Vagina (tissue), 2 donors: ENCODE measurements at places on chromosomes 4 and X.

DNA sequence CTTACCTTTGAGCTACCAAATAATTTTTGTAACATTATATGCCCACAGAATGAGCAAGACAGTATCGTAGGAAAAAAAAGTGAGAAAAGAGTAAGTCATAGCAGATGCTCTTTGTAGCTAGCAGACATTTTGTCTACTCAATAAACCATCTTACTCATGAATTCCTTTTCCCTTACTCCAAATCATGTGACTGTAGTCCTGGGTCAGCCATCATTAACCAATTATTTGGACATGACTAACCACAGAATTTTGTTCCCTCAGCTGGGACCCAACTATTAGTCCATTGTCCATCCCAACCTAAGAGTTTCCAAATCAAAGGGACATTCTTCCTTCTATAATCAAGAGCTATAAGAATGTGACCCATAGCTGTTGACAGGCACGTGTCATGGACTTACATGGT lies 11.4 kb downstream of the UBE2D3 start:
- no peak for DNase-seq

DNA sequence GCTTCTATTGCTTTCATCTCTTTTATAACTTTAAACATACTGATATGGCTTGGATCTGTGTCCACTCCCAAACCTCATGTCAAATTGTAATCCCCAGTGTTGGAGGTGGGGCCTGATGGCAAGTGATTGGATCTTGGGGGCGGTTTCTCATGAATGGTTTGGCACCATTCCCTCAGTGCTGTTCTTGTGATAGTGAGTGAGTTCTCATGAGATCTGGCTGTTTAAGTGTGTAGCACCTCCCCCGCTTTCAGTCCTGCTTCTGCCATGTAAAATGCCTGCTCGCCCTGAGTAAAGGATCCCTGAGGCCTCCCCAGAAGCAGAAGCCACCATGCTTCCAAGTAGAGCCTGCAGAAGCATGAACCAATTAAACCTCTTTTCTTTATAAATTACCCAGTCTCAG lies 17.7 kb downstream of the MND1 start:
- DNase-seq, result no peak

- no peak for DNase-seq
Measured at GRCh38 chrX:31293409-31293808, 221.6 kb upstream of the FTHL17 start.

DNA sequence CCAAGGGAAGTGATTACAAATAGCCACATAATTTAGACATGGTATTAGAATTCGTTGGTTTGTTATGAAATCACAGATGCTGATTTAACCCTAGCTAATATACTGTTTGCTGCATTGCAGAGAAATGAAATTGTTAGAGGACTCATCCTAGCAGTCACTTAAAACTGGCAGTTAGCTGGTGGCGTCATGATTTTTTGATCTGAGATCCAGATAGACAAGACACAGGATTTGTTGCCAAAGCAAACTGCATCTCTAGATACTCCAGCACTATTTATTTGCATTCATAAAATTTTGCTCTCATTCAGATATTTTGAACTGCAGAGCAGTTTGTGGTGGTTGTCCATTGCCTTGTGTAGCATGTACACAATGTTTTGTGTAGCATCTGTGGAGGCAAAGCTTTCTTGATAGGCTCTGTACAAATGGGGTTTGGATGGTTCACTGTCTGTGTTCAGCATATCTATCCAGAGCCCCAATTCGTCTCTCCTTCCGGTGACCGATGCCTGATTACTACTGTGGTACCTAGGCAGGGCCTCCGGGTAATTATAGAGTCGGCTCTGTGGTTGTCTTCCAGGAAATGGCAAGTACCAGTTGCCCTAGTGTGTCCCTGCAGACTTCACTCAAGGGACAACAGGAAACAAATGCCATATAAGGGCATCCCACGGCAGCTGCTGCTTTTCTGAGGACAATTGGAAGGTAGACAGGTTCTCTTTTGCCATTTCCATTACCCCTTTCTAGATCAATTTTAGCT lies 30.1 kb upstream of the SPARCL1 start:
- no peak for DNase-seq

DNA sequence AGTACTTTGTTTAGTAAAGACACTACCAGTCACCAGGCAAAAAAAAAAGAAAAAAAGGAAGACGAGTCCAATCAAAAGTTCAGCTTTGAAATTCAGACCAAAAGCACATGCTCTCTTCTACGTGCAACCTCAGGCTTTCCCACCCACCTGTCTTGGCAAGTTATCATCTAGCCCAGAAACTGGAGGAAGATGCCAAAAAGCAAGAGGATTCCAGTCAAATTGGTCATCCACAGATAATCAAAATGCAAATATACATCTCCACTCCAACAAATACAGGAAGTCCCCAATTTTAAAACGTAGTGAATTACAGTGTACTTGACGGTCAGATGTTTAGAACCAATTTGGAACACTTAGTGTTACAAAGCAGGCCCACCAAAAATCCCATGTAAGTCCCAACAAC lies 96.5 kb downstream of the PALLD start:
- no peak for DNase-seq
